Hematopoietic multipotent progenitor cell (in vitro differentiated cells): ENCODE measurements at places on chromosomes 12 and 14.
A peak's percentile ranks its signal among the peaks of the same experiment; 100 is the strongest.

- DNase-seq = no peak
These were observed 207.4 kb downstream of the TMEM132D start for GRCh38 chr12:129696405-129696804.

DNA sequence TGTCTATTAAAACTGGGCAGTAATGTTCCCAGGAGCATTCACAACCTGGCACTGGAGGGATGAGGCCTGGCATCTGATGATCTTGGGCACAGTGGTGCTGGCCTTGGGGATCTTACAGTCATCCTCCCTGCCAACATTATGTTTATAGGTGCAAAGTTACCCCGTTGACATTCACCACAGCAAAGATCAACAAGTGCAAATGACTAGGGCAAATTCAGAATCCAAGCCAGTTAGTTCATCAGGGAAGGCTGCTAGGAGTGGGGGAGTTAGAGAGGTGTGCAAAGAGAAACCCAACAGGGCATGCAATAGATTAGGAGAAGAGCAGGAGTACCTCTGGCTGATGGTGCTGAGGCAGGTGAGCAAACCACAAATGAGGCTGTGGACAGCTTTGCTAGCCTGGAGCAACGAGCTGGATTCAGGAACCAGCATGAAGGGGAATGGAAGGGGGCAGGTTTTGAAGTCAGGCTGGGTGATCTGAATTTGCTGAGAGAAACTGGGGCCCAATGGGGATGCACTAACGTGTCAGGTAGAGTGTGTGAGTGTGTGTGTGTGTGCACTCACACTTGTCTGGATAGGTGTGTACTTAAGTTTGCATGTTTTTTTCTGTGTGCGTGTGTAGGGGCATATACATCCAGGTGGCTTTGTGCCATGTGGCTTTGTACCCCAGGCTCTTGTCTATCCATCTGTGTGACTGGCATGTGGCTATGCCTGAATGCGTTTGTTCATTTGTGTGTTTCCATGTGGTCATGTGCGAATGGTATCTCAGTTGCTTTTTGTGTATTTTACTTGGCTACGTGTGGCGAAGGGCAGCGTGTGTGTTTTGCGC, 1.6 kb downstream of the CISTR start:
- DNase-seq = no peak

GRCh38 chr14:102469261-102469660, 40.3 kb downstream of the ANKRD9 start:
- no peak for DNase-seq

- no peak for DNase-seq
These were observed 177.2 kb upstream of the NPAS3 start for GRCh38 chr14:32761381-32761968.

DNA sequence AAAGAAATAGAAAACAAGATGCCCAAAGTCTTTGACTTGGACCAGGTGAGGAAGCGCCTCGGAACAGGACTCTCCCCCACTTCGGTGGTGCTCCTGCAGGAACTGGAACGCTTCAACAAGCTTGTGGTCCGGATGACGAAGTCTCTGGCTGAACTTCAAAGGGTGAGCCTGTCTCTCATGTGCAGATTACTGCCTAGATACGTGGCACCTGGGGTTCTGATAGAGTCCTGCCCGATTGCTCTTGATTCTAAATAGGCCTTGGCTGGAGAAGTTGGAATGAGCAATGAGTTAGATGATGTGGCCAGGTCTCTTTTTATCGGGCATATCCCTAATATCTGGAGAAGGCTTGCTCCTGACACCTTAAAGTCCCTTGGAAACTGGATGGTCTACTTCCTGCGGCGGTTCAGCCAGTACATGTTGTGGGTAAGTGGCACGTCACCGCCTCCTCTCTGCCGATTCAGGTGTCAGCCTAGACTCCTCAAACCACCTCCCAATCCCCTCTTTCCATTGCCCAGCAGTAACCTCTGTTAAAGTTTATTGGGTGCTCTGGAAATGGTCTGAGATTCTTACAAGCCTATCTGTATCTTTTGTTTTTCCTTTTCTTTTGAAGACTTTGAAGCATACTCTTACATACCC, 40.8 kb downstream of the CCDC92 start:
- no peak for DNase-seq

DNA sequence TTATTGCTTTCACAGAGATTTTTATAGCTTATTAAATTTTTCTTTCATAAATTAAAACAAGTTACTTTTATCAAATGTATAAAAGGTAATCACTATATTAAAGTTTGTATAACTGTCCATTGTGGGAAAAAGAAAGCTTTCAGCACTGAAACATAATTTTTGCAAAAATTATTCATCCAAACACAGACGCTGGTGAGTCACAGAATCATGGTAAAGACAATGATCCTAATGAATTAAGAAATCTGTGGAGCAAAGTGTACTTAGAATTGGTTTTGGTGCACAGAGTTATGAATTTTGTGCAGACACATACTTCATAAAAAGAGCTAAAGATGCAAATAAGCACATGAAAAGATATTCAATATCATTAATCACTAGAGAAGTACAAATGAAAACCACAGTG, 31.7 kb upstream of the C2CD5 start:
- no peak for DNase-seq

GRCh38 chr14:90551070-90551704, 154.4 kb downstream of the CALM1 start:
- DNase-seq = no peak

DNA sequence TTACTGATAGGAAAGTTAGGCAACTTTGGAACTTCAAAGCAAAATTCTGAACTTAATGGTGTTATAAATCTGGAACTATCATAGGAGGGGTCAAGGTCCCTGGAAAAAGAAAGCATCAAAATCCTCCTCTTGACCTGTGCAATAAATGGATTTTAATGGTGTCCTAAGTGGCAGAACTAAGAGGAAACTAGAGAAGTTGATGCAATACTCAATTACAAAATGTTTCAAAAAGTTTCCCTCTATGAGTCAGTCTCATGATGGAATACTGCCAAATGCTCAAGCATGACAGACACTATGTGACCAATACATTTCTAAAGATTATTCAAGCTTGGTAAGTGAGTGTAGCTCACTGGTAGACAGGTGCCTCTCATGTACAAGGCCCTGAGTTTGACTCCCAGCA, 47.7 kb upstream of the ERGIC2 start:
- no peak for DNase-seq

- no peak for DNase-seq
These were observed 57.4 kb downstream of the ATP2B1 start for GRCh38 chr12:89651192-89651591.

DNA sequence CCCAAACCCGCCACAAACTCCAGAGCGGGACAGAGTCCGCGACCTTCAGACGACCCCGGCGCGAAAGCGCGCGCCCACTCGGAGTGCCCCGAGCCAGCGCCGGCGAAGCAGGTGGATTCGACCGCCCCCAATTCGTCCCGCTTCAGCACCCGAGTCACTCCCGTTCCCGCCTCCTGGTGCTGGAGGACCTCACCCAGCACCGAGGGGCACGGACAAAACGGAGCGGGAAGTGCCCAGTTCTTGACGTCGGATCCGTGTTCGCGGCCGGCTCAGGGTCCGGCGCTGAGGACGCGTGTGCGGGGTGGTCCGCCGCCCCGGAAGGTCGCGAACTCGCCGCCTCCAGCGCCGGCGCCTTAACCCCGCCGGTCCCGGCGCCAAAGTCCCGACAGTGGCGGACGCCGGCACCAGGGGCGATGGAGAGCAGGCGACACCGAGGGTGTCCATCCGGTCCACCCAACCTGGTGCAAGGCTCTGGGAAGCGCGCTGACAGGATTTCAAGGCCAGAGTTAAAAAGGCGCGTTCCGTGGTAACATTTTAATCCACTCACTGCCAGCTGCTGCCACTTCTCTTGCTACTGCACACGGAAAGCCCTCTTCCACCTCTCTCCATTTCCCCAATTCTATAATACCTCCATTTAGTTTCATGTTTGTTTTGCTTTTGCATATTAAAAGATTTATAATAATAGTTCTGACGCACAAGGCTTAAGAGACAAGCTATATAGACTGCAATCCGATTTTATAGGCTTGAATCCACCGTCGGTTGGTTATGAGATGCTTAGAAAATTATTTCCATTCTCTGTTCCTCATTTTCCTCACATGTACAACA, 240.0 kb upstream of the CPNE8 start:
- no peak for DNase-seq

- DNase-seq = no peak
These were observed 26.8 kb upstream of the TOMM20L start for GRCh38 chr14:58368956-58369355.

GRCh38 chr12:112839386-112839972, 47.9 kb downstream of the RPH3A start:
- DNase-seq = no peak

- no peak for DNase-seq
These were observed 63.0 kb downstream of the TMEM30B start for GRCh38 chr14:61218157-61218556.

DNA sequence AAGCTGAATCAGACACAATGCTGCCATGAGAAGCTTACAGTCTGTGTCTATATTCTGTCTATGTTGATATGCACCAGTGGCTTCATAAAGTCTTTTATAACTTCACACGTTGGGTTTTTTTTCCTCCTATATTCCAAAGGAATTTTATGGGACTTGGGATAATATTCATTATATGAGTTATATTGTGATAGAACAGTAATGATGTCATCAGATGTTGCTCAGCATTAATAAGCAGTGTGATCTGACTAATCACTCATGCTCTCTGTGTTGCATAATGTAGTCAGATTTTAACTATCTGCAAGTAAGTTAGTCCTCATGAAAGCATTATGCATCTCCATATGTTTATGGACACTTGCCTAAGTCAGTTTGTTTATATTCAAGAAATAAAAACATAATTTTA, 159.6 kb downstream of the PLCZ1 start:
- no peak for DNase-seq

- peak; percentile 11 for DNase-seq
These were observed at the start of gene ANO2 for GRCh38 chr12:5945071-5946008. ANO2 (minus strand) TSS chr12:5945259; CDS start chr12:5945217, 42 bp downstream.

DNA sequence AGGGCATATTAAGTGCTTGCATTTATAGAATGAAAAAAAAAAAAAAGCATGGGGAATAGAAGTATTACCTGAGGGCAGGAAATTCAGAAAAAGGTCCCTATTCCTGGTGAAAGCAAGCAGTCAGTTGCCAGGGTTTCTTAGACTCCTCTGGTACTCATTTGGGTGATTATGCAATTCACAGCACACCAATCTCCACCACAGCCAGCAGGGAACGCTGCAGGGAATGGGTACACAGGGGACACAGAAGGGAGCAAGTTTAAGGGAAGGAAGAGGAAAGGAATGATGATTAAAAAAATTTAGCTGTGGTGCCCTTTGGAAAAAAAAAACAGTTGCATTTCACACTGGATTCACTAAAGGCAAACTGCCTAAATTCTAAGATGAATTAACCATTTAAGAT, 14.2 kb downstream of the BLTP3B start:
- DNase-seq = peak; percentile 27

- DNase-seq = no peak
These were observed 476.1 kb upstream of the SOX5 start for GRCh38 chr12:24425601-24425970.

- DNase-seq = no peak
These were observed 76.6 kb downstream of the PTPRB start for GRCh38 chr12:70560671-70561070.

DNA sequence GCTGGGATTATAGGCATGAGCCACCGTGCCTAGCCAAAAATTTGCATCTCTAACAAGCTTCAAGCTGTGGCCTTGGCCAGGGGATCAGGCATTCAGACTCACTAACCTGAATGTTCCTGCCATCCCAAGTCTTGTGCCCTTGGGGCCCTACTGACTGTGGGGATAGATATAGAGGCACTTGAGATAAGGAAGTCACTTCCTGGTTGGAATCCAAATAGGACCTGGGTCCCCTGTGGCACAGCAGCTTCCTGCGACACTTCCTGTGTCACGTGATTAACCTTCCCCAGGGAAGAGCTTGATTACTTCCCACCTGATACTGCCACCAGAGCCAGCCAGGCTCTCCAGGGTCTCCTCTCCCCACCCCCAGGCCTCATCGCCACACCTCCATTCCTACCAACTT, 128.2 kb downstream of the BCL11B start:
- DNase-seq = no peak

GRCh38 chr14:87686746-87687145, 306.2 kb downstream of the GALC start:
- DNase-seq = no peak

DNA sequence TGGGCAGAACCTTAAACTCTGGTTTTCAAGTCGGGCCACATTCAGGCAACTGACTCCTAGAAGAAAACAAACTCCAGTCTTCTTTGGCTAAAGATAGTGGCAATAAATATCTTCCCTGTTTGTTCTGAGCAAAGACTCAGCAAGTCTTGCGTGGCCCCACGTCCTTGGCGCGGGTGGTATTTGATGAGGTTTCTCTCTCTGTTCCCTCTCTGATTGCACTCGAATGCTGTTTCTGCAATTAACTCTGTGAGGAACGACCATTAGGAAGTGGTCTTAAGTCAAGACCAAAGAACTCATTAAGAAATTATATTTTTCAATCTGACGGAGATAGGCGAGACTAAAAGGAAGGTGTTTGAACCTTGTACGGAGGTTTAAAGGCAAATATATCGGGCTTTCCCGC, 177.6 kb downstream of the TMEM132C start:
- no peak for DNase-seq

GRCh38 chr14:91149462-91149861, 35.6 kb downstream of the DGLUCY start:
- peak; percentile 75 for DNase-seq

GRCh38 chr14:99637624-99638023, 7.3 kb upstream of the HHIPL1 start:
- no peak for DNase-seq

- DNase-seq = no peak
These were observed 269.6 kb upstream of the AMIGO2 start for GRCh38 chr12:47349137-47350061.

DNA sequence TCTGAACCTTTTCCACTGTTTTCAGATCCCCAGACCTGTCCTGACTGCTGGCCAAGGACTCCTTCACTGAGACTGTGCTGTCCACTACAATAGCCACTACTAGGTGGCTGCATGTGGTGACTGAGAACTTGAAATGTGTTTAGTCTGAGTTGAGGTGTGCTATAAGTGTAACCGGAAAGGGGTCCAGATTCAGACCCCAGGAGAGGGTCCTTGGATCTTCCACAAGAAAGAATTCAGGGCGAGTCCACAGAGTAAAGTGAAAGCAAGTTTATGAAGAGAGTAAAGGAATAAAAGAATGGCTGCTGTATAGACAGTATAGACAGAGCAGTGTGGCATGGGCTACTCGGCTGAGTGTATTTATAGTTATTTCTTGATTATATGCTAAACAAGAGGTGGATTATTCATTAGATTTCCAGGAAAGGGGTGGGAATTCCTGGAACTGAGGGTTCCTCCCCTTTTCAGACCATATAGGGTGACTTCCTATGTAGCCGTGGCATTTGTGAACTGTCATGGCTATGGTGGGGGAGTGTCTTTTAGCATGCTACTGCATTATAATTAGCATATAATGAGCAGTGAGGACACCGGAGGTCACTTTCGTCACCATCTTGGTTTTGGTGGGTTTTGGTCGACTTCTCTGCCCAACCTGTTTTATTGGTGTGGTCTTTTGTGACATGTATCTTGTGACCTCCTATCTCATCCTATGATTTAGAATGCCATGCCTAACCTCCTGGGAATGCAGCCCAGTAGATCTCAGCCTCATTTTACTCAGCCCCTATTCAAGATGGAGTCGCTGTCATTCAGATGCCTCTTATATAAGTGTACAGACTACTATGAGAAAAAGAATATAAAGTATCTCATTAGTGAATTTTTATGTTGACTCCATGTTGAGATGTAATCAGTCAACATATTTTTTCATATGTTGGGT, 70.0 kb upstream of the SRSF5 start:
- DNase-seq = peak; percentile 80

GRCh38 chr14:43983721-43984120, 523.4 kb downstream of the FSCB start:
- no peak for DNase-seq
